ENCODE measurements at places on chromosomes 11 and 22. TPM values are rescaled to one million over a fixed set of nuclear protein-coding genes. Genes with fewer than 3 reads are reported as not detected.

Gene BCO2
- 27.2 TPM for total RNA-seq

Gene C2CD3
- 24.8 TPM for total RNA-seq

Gene MS4A6A
- 95.1 TPM for total RNA-seq

Gene CASP5
- not detected for total RNA-seq

Gene CCDC81
- total RNA-seq, result 1.2 TPM

Gene C1QTNF4
- total RNA-seq, result 5.5 TPM

Gene PARVG
- 23.3 TPM for total RNA-seq

Gene TMEM258
- total RNA-seq, result 116 TPM

Gene SCGB2A2
- not detected for total RNA-seq

Gene ARSA
- total RNA-seq, result 113 TPM

Gene PHETA2
- total RNA-seq, result 10.3 TPM

Gene FAM111A
- total RNA-seq, result 41.0 TPM

Gene OR10S1
- total RNA-seq, result not detected

Gene PAMR1
- 7.6 TPM for total RNA-seq

Gene SYT13
- total RNA-seq, result 154 TPM
